ENCODE measurements at places on chromosomes 4 and X. TPM values are rescaled to one million over a fixed set of nuclear protein-coding genes. Genes with fewer than 3 reads are reported as not detected.

UGT2B15 gene
- total RNA-seq = not detected

S100G gene
- not detected for total RNA-seq

ZNF630 gene
- total RNA-seq = 2.1 TPM

ADH7 gene
- total RNA-seq = not detected

SRPX2 gene
- total RNA-seq = 36.9 TPM

ANXA10 gene
- total RNA-seq = 1.1 TPM

CT45A5 gene
- not detected for total RNA-seq

GCNA gene
- 4.3 TPM for total RNA-seq

ASB9 gene
- not detected for total RNA-seq

USP17L12 gene
- not detected for total RNA-seq
